ENCODE measurements at places on chromosomes 3 and 15.

DNA sequence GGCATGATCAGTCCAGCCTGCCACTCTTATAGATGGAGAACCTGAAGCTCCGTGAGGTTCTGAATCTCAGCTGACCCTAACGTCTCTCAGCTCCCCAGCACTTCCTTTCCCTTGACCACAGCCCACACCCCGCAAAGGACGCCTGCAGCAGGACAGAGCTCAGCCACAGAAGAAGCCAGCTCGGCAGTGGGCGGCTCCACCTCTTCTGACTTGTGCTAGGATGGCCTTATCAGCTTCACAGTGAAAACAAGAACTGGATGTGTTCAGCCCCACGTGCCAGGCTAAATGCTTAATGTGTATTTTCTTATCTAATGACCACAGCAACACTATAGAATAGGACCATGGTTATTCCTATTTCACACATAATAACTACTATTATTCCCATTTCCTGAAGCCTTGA, 127.6 kb downstream of the ARNT2 start:
- DNase-seq: no peak

DNA sequence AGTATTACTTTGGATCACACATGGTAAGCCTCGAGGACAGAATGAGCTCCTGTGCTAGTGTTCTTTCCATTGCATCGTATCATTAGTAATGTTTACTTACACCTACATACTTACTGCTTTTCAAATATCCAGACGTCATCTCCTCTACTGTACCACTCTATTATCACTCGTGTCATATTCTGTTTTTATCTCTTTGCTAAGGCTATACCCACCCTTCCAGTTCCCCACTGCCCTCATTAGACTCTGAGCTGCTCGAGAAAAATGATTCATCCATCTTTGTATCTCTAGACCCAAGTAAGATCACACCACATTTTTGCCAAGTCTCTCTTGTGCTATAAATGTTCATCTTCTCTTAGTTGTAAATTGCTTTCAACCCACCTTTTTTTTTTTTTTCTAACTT, 245.7 kb downstream of the TIGIT start:
- no peak for DNase-seq

DNA sequence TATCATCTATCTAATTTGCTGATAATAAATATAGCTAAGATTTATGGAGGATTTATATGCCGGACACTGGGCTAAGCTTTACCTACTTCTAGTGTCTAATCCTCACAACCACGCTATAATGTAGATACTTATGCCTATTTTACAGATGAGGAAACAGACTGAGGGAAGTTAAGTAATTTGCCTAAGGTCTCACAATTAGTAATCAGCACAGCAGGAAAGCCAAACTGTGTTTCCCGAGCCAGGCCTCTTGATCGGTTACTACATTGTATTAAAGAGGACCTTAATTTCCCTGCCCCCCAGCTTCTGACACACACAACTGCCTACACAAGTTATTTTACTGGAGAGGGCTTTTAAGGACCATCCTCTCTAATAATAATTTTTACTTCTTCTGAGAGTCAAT, 40.9 kb downstream of the ONECUT1 start:
- no peak for DNase-seq

DNA sequence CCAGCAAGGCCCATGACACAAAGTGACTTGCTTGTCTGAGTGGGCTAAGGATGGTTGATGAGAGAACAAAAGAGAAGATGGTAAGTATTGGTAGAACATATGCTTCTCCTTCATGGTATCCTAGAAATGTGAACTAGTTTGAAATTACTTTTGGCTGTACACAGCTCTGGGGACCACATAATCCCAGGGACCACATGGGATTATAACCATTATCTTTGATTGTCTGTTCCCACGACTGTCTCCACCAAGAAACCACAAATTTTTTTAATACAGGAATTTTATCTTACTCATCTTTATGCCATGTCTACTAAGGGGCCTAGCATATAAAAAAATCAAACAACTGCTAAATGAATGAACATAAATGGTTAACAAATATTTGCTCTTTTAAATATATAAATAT, 155.3 kb upstream of the PRICKLE2 start:
- DNase-seq: no peak

- DNase-seq: no peak
Measured at GRCh38 chr15:99440551-99441443, 125.0 kb upstream of the MEF2A start.

DNA sequence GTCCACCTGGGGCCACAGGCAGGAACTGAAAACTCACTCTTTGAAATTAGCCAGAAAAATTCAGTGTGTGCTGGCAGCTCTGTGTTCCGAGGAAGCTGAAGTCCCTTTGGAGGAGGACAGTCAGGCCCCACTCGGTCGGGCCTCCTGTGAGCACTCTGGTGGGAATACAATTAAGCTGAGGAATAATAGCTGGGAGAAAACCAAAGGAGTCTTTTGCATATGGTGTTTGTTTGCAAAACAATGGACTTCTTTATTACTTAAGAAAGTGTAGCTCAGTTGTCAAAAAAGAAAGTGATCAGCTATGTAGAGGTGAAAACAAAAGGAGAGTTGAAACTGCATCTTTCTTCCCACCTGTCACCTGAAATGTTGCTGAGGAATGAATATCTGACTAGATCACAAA, 202.5 kb downstream of the MEIS2 start:
- no peak for DNase-seq

DNA sequence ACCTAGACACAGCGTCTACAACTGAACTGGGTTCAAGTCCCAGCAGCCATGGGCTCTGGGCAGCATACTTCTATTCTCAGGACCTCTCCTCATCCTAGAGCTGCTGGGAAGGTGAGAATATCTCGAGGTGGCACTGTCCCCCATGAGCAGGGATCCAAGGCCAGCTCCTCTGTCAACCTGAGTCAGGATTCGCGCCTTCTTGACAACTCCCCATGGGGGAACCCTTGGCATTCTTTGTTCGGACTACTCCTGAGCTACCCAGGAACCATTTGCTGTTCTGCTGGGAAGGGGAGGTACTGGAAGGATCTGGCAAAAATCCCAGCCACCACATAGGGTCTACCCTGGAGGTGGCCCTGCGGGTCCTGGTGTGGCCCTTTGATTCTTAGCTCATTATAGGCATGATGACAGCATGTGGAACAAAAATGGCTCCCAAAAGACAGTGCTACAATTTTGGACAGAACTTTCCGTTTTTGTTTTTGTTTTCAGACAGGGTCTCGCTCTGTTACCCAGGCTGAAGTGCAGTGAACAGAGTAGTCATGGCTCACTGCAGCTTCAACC, 22.3 kb downstream of the PLXNB1 start:
- peak; percentile 2 for DNase-seq

DNA sequence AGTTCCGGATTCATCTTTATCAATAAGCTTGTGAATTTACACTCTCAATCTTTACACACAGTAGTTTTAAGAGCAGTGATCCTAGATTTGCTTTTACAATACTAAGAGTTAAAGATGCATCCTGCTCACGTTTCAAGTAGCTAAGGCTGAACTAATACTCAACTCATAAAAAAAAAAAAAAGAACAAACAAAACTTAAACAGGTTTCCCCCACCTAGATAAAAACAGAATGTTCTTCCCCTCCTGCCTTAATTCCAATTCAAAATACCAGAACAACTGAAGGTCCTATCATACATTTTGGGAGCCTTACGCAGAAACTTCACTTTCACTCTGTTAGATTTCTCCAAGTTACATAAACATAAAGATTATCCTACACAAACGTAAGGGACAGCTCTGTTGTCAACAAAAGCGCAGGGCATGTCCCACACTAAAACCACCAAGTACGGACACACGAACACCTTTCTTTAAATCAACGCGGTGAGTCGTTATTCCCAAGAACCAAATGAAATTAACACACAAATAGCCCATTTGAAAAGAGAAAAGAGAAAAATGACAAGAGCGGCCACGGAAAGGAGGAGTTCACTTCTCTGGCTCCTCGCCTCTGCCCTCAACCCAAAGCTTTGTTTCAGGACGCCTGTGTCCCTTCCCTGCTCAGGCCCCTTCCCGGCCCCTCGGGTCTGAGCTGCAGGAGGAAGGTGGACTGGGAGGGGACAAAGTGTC, 941 bp downstream of the CBLB start:
- DNase-seq: no peak

GRCh38 chr15:88139936-88140335, 116.6 kb downstream of the NTRK3 start:
- DNase-seq: no peak

- no peak for DNase-seq
Measured at GRCh38 chr3:159938714-159939113, 49.9 kb upstream of the IL12A start.

DNA sequence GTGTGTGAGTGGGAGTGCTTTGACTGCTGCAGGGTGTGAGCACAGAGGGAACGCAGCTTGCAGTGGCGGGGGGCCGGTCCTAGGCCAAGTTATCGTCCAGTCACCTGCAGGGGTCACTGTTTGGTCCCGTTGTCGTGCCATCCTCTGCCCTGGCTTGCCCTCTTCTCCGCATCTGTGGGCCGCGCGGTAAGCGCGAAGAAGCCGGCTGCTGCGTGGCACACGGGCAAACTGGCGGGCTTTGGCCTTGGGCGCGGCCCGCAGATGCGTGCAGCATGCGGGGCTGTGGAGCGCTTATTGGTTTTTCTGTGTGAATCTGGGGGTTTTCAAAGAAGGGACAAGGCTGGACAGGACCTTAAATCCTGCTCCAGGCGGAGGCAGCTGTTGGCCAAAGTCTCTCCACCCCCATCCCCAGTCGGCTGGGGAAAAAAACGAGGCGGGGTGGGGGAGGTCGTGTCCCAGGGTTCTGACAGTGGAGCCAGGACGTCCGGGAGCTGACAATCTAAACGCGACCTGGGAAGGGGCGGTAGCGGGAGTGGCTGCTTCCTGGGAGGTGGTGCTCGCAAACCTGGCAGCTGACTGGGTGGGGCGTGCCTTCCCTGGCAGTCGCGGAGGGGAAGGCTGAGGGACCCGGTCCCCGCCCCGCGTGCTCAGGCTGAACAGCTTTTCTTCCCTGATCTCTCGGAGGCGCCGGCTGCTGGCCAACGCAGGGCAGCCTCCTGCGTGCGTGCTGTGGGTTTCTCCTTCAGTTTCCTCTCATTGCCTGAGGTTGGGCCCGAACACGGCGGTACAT, 39.7 kb upstream of the VEPH1 start:
- peak; percentile 51 for DNase-seq

DNA sequence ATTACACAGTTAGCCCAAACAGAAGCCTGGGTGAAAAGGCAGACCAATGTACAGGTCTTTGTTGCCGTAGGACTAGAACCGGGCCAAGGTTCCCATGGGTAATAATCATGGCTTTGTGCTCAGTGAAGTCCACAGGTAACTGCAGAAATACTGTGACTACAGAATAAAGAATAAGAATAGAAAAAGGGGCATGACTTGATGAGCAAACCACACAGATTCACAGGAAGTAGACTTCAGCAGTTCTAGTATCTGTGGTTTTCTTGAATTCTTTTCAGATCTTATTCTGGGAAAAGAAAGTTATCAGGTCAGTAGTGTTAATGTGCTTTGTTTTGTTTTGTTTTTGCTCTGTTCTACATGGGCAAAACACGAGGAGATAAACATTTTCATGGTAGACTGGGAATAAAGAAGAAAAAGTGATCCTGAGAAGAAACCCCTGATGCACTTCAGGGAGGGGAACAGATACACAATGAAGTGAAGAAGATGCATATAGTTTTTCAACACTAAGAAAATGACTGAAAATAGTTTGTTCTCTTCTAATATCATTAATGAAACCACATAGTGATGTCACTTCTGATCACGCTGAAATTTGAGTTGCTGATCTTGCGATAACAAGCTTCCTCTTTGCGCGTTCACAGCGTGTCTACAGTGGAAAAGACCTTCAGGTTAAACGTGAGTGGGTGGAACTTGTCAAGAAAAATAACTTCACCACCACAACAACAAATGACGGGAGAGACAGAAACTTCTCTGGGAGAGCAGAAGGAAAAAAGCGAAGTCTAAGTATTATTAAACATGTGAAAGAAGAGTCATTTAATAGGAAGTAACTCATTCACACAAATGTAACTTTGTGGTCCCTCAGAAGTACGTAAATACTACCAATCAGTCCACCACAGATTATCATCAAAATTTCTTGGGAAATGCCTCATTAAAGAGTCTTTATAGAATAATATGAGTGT, 315.8 kb upstream of the SATB1 start:
- DNase-seq: no peak

- no peak for DNase-seq
Measured at GRCh38 chr15:38520035-38520434, 44.6 kb downstream of the RASGRP1 start.

- no peak for DNase-seq
Measured at GRCh38 chr3:43206632-43207031, 79.7 kb upstream of the SNRK start.

DNA sequence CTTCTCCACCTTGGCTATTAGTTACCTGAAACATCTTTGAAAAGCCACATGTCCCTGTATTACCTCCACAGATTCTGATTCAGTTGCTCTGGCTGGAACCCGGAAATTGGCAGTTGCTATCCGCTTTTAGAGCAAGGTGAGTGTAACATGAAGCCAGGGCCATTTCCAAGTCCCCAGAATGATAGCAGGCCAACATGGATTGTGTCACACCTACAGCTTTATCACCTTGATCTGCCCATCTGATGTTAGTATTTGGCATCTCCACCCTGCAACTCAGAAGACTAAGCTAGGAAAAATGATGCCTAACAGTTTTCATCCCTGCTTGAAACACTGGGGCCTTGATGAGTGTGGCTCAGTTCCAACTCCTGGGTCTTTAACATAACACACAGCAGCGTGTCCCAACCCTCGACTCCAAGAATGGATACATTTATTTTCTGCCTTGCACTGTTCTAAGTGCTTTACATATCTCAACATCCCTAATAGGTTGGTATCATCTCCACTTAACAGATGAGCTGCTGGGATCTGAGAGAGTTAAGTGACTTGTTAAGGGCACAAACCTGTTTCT, 21.3 kb upstream of the NUDT16 start:
- no peak for DNase-seq

DNA sequence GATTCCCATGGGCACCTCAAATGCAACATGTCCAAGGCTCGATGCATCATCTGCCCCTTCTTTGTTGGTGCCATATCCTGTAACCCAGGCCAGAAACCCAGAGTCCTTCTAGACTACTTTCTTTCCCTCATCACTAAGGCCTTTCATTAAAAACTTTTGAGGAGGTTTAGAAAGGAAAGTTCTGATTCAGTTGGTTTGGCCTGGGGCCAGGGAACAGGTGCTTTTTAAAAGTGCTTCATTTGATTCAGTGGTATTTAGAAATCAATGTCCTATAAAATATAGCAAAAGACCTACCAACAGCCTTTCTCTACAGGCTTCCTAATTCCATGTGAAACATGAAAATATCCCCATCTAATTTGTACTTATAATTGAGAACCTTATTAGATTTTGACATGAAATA, 341.9 kb upstream of the RORA start:
- no peak for DNase-seq

All from Caco-2 (cell line).